Left ventricle myocardium superior (tissue), 1 donor: ENCODE measurements at places on chromosomes 6 and 20. TPM values are rescaled to one million over a fixed set of nuclear protein-coding genes. Genes with fewer than 3 reads are reported as not detected.

GRCh38 chr6:32589596-32590449 lies at the start of gene HLA-DRB1:
Gene HLA-DRB1 (minus strand): TSS chr6:32589848. CDS start chr6:32589742, 106 bp downstream.
- DNase-seq: no peak

GRCh38 chr6:37884548-37884947 lies 65.0 kb downstream of the ZFAND3 start:
- DNase-seq: no peak

DNA sequence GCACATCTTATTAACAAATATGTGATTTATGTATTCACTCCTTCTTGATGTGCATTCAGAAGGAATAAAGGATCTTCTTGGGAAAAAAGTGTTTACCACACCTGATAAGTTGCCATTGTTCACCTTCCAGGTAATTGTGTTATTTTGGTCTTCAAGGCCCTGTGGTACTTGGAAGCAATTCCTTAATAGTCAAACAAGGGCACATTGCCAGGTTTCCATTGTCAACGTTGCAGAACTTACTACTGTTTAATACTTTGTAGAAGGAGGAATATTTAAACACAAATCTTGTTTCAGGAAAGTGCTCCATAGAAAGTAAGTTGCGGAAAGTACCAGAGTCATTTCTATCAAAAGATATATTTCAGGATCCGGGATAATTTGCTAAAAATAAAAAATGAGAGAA lies 129.5 kb upstream of the SGK1 start:
- DNase-seq: no peak

GRCh38 chr6:164252948-164253347 lies 838.4 kb downstream of the QKI start:
- DNase-seq: no peak

DNA sequence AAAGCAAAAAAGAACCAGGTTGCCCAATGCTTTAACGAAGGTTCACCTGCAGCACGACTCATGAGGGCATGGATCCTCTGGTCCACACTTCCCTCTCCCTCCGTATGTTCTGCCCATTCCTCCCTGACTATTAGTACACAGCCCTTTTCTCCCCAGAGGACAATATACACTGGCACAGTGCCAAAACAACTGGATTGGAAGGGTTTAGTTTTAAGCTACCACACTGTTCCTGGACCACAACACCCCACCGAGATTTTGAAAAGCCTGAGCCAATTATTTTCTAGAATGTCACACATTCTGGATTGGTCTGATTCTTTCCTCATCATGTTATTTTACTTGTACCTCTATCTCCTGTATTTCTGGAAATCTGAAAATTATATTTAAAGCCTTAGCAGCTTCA lies 2.9 kb upstream of the AKAP7 start:
- DNase-seq: no peak

DNA sequence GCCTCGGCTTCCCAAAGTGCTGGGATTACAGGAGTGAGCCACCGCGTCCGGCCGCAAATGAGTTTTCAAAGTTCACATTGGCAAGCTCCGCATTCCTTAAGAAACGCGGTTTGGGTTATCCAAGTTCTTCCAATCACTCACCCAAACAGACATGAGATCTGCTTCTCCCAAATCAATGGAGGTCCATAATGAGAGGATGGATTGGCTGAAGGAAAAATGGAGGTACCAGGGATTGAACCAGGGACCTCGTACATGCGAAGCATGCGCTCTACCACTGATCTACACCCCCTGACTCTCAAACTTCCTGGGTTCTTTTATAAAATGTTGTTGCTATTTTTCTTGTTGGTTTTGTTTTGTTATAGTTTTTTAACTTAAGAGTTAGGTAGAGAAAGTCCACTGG lies 170.0 kb downstream of the GPX5 start:
- no peak for DNase-seq

DNA sequence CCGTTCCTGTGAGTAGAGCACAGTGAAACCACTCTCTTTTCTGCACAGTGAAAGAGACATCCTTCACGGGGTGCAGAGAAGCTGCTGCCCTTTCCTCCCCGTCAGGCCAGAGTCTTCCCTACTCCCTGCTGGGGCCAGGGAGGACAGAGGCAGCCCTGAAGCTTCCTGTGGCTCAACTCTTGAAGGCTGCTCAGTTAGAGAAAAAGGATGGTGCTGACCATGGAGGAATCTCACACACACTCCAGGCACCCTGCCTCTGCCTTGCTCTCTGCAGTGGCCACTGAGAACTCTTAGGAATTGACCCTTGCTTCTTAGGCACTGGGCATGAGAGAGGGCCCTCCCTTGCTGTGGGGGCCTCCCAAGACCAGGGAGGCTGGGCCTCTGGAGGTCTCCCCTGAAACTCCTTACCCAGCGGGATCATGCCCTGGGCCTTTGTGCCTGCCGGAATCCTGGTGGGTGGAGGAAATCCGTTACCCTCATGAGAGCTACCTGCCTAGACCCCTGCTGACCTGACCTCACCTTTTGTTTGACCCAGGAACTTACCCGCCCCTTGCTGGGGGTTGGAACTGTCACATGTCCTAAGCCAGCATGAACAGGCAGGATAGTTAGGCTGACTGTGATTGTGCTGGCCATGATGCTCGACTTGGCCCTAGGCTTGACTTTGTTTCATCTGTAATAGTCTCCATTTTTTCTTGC lies 65.0 kb upstream of the CD93 start:
- DNase-seq: no peak

DNA sequence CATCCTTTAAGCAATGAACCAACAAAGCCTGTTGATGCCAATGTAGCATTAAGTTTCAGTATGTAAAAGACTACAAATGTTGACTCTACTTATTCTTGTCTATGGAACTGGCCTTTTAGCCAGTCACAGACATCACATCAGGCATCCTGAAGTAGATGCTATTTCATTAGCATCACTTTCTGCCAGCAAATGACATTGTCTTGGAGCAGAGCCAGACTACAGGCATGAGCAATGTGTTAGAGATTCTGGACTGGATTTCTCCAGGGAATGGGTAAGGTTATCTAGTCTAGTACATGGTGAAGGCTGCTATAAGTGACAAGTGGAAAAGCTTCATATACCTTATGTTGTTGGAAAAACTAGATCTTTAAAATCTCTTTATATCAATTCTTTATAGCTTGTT lies 142.9 kb downstream of the ADGRB3 start:
- no peak for DNase-seq

GRCh38 chr6:23034926-23035325 lies 465.6 kb downstream of the HDGFL1 start:
- DNase-seq: no peak

DNA sequence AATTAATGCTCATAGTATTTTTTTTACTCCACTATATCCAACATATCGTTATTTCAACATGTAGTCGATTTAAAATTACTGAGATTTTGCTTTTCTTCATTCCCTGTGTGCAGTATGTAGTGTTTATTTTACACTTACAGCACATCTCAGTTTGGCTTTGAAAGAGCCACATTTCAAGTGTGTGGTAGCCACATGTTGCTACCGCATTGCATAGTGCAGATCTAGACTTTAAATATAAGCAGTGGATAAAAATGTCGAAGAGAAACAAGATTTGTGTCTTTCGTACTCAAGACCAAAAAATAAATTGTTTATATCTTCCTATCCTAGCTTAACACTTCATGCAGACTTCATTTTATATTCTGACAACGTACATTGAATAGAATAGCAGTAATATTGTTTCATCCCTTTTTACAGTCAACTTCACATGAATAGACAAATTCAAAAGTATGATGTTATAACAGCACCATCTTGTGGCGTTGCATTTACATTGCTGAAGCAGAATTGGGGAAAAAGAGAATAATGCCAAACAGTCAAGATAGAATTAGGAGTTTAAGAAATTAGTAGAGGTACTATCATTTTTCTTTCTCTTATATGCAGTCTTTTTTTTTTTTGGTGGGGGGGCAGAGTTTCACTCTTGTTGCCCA lies 29.9 kb downstream of the FBXO5 start:
- DNase-seq: no peak

- DNase-seq: no peak
Measured at GRCh38 chr20:56428410-56428809, 16.4 kb downstream of the CASS4 start.

- no peak for DNase-seq
Measured at GRCh38 chr6:41379306-41379705, 43.9 kb downstream of the NCR2 start.

DNA sequence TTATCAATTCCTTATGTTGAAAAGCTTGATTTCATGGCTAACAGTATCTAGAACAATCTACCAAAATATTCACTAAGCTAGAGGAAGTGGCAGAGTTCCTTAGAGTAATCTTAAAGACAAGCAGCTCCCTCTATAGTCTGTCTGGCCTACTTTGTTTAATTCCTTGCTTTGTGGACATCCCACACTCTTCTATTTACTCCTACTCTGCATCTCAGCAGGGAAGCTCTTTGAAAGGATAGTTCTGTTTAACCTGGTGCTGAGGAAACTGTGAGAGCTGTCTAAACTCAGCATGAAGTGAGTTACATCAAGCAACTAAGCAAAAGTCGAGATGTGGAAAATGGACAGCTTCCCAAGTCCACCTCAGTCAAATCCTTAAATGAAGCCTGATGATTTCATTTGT lies 4.3 kb downstream of the REV3L start:
- DNase-seq: no peak

GRCh38 chr20:35742741-35743523 lies 872 bp upstream of the RBM39 start:
- no peak for DNase-seq

- DNase-seq: no peak
Measured at GRCh38 chr20:61719691-61720347, 345.9 kb downstream of the TAF4 start.

INSM1 gene
- total RNA-seq: not detected

GPX5 gene
- total RNA-seq: not detected

KHDC1 gene
- total RNA-seq: 0.79 TPM
